Karpas-422 (cell line): ENCODE measurements at places on chromosomes 3 and 15. TPM values are rescaled to one million over a fixed set of nuclear protein-coding genes. Genes with fewer than 3 reads are reported as not detected.

DNA sequence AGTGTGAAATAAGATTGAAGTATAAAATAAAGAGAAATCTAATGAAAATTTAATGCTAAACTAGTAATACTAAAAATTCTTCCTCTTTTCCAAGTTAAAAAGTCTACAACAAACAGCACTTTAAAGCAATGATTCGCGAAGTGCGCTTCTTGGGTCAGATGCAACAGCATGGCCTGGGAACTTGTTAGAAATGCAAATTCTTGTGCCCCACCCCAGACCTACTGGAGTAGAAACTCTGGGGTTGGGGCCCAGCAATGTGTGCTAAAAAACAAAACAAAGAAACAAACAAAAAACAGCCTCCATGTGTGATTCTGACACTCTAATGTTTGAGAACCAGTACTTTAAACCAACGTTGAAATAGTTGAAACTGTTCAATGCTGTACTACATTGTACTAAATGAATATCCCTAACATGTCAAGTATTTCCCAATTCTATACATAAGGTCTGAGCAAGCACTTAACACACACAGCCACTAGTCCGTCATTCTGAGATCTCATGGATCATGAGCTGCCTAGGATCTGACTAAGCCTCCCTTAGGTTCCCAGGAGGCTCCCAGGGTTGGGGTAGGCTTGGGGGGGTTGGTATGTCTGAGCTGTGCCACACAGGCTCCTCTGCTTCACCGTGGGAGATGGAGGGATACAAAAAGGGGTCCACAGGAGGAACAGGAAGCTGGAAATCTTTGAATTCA, 6.1 kb downstream of the RASGRP1 start:
- peaks cover 37% of the 10 kb centered on the region for H3K4me1 ChIP-seq
- H3K4me3 ChIP-seq, result no peak overlapping the region
- peaks cover 67% of the 10 kb centered on the region for H3K36me3 ChIP-seq
- H3K27ac ChIP-seq, result no peak overlapping the region
- no peaks in the 10 kb centered on the region for H3K27me3 ChIP-seq

- H3K27me3 ChIP-seq, result no peaks in the 10 kb centered on the region; the same call in 1 of the 2 replicates
- H3K36me3 ChIP-seq, result no peaks in the 10 kb centered on the region
- H3K27ac ChIP-seq, result no peak overlapping the region
- peaks cover 21% of the 10 kb centered on the region for H3K4me1 ChIP-seq
- DNase-seq, result peak; percentile 36
- no peak overlapping the region for H3K4me3 ChIP-seq
Measured at GRCh38 chr3:56758539-56758981, 43.2 kb downstream of the ARHGEF3 start.

- peak overlapping the region; percentile 22; the same call in 1 of the 2 replicates for H3K4me3 ChIP-seq
- H3K4me1 ChIP-seq, result peaks cover 80% of the 10 kb centered on the region
- DNase-seq, result no peak
Measured at GRCh38 chr3:104519468-104520227, 847.1 kb upstream of the ALCAM start.

The MCF2L2 gene
- total RNA-seq, result 11.3 and 12.2 TPM in 2 replicates

GRCh38 chr15:88631464-88632028, 7.3 kb upstream of the ISG20 start:
- no peak overlapping the region for H3K27ac ChIP-seq
- no peak overlapping the region for H3K4me3 ChIP-seq
- no peaks in the 10 kb centered on the region for H3K27me3 ChIP-seq
- no peak for DNase-seq
- peaks cover 34% of the 10 kb centered on the region for H3K36me3 ChIP-seq
- peaks cover 41% of the 10 kb centered on the region for H3K4me1 ChIP-seq

The GLDN gene
- not detected in 2 replicates for total RNA-seq

DNA sequence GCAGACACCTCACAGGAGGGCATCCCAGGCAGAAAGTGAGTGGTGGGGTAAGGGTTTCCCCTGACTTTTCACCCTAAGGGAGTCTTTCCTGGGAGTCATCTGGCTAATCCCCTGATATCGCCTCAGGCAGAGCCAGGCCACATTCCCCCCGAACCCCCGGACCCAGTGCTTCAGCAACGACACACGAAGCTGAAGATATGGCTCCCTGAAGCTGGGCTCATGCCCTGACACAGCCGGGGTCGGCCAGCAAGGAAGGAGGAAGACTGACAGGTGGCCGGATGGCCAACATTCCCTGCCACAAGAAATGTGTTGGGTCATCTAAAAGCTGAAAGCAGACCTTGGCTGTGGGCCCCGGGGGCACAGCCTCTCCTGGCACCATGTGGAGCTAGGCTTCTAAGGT, 14.4 kb downstream of the CHST13 start:
- no peaks in the 10 kb centered on the region for H3K4me1 ChIP-seq
- H3K36me3 ChIP-seq, result no peaks in the 10 kb centered on the region
- no peak for DNase-seq
- H3K27me3 ChIP-seq, result no peaks in the 10 kb centered on the region
- H3K27ac ChIP-seq, result no peak overlapping the region

- H3K36me3 ChIP-seq, result no peaks in the 10 kb centered on the region
- peak; percentile 48 for DNase-seq
- no peak overlapping the region for H3K27ac ChIP-seq
- no peaks in the 10 kb centered on the region for H3K27me3 ChIP-seq
- H3K4me1 ChIP-seq, result peaks cover 5% of the 10 kb centered on the region
Measured at GRCh38 chr3:72982609-72983366, 13.8 kb upstream of the PPP4R2 start.

The TICRR gene
- 5.1 and 5.5 TPM in 2 replicates for total RNA-seq

DNA sequence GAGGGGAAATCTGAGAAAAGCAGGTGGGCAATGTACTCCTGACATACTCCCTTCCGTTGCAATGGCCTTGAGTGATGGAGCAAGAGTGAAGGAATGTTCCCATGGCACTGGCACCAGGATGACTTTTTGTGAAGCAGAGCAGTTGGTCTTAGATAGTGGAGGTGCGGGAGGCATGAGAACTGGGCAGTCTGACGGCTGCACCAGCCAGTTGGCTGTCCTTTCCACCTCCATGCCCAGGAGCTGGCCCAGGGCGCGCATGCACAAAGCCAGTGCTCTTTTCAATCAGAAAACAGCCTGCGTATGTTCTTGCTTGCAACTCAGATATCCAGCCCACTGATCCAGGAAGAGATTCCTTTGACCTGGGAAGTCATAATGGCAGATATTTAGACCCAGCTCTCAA, 136.8 kb downstream of the PGPEP1L start:
- H3K4me3 ChIP-seq, result no peak overlapping the region
- peaks cover 9% of the 10 kb centered on the region for H3K4me1 ChIP-seq
- no peak for DNase-seq
- no peaks in the 10 kb centered on the region for H3K36me3 ChIP-seq

GRCh38 chr3:123110282-123110975, 43.6 kb downstream of the PDIA5 start:
- H3K4me1 ChIP-seq, result peaks cover 6% of the 10 kb centered on the region
- H3K27me3 ChIP-seq, result no peaks in the 10 kb centered on the region

The TCAIM gene
- total RNA-seq, result 8.5 and 42.5 TPM in 2 replicates

DNA sequence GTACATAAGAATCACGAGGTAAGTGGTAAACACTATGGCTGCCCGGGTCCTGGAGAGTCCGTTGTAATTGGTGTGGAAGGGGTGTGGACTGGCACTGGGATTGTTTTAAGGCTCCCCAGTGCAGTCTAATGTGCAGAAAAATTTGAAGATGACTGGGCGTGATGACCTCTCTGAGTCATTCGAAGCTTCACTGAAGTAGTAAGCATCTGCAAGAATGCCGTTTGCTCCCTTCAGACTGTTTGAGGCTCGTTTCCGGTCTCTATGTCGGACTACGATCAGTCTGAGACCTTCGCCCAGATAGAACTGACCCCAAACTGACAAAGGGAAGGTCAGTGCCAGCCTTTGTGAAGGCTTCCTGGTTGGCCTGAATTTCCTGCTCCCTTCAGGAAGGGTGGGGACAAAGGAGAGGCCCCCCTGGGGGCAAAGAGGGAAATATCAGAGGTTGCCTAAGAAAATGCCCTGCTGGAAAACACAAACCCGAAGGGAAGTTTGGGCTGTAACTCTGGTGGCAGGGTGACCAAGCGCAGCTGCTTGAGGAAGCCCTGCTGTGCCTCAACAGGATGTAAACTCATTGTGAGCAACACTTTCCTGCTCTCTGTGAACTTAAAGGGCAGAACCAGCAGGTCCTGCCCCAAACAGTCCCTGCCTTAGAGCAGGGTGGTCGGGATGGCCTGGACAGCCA, 34.6 kb downstream of the BTD start:
- H3K4me1 ChIP-seq, result peaks cover 10% of the 10 kb centered on the region
- H3K36me3 ChIP-seq, result no peaks in the 10 kb centered on the region
- H3K4me3 ChIP-seq, result 0 out of 2 replicates have a peak overlapping the region, but pooled peaks have one; percentile 7
- no peak overlapping the region for H3K27ac ChIP-seq

DNA sequence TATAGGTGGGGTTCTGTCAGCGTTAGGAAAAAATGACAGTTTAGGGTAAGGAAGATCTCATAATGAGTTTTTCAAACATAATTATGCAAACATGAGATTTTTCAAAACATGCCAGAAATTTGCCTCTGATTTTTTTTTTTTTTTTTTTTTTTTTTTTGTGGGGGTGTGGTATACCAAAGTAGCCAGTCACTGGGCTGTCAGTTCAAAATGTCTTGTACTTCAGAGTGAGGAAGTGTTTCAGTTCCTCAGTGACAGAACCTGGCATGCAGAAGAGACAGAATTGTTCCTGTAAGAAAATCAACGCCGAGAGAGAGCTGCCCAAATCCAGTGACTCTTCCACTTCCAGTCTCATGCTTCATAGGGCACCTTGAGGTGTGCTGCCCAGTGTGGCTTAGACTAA, 9.7 kb downstream of the NCBP2 start:
- H3K27me3 ChIP-seq, result no peaks in the 10 kb centered on the region
- H3K27ac ChIP-seq, result peak overlapping the region; percentile 91
- DNase-seq, result peak; percentile 75
- peaks cover 43% of the 10 kb centered on the region for H3K4me1 ChIP-seq
- H3K36me3 ChIP-seq, result peaks cover 47% of the 10 kb centered on the region

GRCh38 chr3:3802046-3802445, 2.8 kb downstream of the LRRN1 start:
- H3K36me3 ChIP-seq, result no peaks in the 10 kb centered on the region
- DNase-seq, result no peak
- no peak overlapping the region for H3K4me3 ChIP-seq
- H3K27ac ChIP-seq, result no peak overlapping the region
- no peaks in the 10 kb centered on the region for H3K4me1 ChIP-seq
- no peaks in the 10 kb centered on the region for H3K27me3 ChIP-seq

The DUOX2 gene
- total RNA-seq, result 0.07 and 0.45 TPM in 2 replicates

- no peak for DNase-seq
- H3K4me3 ChIP-seq, result no peak within 1 kb of the TSS
- no peaks in the 10 kb centered on the region; the same call in 1 of the 2 replicates for H3K36me3 ChIP-seq
Measured at GRCh38 chr3:196514913-196515621, at the start of gene SMCO1. SMCO1 (minus strand) TSS chr3:196515346; CDS start chr3:196515209, 137 bp downstream.

The ACKR4 gene
- total RNA-seq, result 7.4 and 8.4 TPM in 2 replicates

GRCh38 chr3:118938183-118938961, 96.3 kb downstream of the IGSF11 start:
- no peak overlapping the region for H3K4me3 ChIP-seq
- H3K27ac ChIP-seq, result no peak overlapping the region

GRCh38 chr3:58387650-58388546, 45.7 kb downstream of the PDHB start:
- peaks cover 91% of the 10 kb centered on the region for H3K4me1 ChIP-seq
- no peaks in the 10 kb centered on the region for H3K27me3 ChIP-seq
- peak overlapping the region; percentile 95 for H3K27ac ChIP-seq
- H3K4me3 ChIP-seq, result peak overlapping the region; percentile 26; the same call in 1 of the 2 replicates

DNA sequence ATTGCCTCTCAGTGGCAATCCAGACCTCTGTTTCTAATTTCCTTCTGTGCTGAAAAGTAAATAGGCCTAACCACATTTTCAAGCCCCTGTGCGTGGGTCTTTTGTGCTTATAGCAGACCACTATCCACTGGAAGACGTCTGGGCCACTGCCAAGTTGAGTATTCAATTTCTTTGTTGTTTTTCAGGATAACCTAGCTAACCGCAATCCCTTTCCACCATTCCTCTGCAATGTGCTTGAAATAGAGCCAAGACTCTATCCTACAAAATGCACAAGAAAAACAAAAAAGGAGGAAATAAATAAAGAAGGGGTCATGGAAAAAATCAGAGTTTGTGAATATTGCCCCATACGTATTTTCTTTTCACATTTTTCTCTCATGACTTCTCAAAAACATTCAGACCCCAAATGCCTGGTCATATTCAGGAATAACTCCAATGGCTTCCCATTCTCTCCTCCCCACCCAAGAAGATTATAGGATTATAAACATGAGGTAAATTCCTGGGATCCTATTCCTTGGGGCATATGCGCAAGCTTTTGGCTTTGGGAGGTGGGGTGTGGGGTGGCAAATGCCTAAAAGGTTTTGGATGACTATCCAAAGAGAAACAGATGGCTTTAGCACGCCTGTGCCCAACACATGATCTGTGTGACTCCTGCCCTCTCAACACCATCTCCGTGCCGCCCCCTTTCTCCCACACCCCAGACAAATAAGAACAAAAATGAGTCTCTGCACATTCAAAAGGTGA, 217.9 kb upstream of the THBS1 start:
- no peaks in the 10 kb centered on the region for H3K4me1 ChIP-seq
- no peaks in the 10 kb centered on the region for H3K27me3 ChIP-seq
- H3K4me3 ChIP-seq, result no peak overlapping the region
- H3K27ac ChIP-seq, result no peak overlapping the region
- no peak for DNase-seq

The TNFSF10 gene
- total RNA-seq, result not detected in 2 replicates

- no peaks in the 10 kb centered on the region for H3K27me3 ChIP-seq
- no peak overlapping the region for H3K27ac ChIP-seq
- no peaks in the 10 kb centered on the region for H3K4me1 ChIP-seq
- no peak overlapping the region for H3K4me3 ChIP-seq
Measured at GRCh38 chr3:115388166-115388565, 235.1 kb upstream of the GAP43 start.

DNA sequence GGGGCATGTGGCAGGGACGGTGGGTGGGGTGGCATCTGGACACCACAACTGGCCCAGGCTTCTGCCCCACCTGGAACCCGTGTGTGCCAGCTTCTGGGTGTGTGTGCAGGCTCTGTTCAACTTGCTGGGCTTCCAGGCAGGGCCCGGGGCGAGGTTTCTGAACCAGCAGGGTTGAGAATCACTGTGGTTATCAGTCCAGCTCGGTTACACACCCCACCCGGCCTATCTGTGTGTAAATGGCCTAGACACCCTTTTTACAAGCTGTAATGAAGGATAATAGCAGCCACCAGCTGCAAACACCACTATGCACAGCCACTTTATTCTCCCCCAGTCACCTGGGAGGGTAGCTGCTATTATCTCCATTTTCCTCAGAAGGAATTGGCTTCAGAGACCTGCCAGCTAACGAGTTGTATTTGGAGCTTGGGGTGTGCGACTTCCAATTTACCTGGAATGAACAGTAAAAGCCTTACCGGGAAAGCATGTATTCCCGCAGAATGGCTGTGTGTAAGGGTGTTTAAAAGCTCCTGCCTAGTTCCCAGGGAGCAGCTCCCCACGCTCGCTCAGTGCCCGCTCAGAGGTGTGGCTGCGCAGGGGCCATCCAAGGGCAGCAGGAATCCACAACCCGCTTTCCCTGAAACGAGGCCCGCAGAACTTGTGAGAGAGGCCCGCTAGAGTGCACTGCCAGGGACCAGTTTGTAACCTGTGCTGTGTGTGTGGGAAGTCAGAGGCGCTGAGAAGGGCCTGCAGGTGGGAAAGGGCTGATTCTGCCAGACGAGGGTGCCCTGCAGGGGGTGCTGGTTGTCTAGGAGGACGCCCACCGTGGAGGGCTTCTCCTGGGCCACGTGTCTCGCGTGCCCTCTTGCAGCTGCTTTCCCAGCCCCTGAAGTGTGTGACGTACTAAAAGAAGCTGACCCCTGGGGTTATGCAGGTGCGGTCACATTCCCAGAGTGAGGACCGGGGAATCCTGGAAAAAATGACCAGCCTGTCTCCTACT, 83.5 kb downstream of the C3orf70 start:
- H3K27me3 ChIP-seq, result no peaks in the 10 kb centered on the region
- no peak overlapping the region for H3K27ac ChIP-seq
- no peaks in the 10 kb centered on the region for H3K36me3 ChIP-seq

GRCh38 chr3:78645628-78646310, 1122.0 kb downstream of the ROBO1 start:
- DNase-seq, result peak; percentile 88
- H3K4me3 ChIP-seq, result no peak overlapping the region
- no peaks in the 10 kb centered on the region for H3K36me3 ChIP-seq
- H3K4me1 ChIP-seq, result peaks cover 16% of the 10 kb centered on the region
- 0 out of 2 replicates have a peak, but pooled peaks cover 3% of the 10 kb centered on the region for H3K27me3 ChIP-seq
